ENCODE measurements at places on chromosomes 3 and 15.
A peak's percentile ranks its signal among the peaks of the same experiment; 100 is the strongest.

GRCh38 chr3:30646181-30646876, 39.9 kb downstream of the TGFBR2 start:
- DNase-seq: no peak

DNA sequence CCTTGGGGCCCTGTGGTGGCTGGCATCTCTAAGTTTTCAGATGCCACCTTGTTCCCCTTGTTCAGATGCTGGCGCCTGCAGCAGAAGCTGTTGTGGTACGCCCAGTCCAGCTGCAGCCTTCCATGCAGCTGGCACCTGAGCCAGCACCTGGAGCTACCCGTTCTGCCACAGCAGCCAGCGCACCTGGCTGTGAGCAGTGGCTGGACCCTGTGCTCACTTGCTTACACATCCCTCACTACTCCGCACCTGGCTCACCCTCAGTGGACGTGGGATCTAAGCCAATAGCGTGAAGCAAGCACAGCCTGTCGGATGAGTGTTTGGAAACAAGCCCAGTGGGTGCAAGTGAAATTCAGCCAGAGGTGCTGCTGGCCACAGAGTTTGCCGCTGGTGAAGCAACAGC, 607.5 kb upstream of the BCHE start:
- no peak for DNase-seq

DNA sequence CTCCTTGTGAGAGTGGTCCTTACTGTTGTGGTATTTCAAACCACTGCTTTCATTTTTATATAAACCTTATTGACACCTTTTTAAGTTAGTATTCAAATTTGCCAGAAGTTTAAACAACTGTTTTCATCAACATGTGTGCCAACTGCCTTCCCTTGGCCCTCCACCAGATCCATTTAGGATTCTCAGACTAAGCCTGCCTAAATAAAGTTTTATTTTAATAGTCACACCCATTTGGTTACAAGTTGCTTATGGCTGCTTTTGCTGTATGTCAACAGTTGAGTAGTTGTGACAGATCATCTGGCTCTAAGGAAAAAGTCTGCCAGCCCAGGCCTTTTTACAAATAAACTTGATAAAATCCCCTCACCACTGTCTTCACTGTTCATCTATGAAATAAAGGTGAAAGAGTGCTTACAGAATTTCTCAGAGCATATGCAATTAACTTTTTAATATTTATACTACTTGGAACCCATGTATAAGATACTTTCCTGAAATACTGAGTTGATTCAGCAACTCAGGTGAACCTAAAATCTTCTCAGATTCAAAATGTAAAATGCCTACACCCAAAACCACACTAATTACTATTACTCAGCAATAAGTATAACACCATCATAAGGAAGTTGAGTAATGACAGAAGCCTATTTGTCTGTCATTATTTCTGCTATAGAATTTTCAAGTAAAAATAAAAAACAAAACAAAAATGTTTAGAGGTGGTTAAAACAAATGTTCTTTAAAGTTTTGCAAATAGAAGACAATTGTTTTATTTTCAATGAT, 35.1 kb downstream of the PEAK1 start:
- DNase-seq: no peak

- DNase-seq: no peak
Measured at GRCh38 chr3:4528819-4529600, 35.9 kb downstream of the ITPR1 start.

GRCh38 chr15:60478566-60479360, at the start of gene ICE2:
Gene ICE2, minus strand, starts transcription at chr15:60479142. Its CDS starts 1,165 bp downstream, at chr15:60477977.
- DNase-seq: peak; percentile 70

GRCh38 chr15:83733206-83733605, 79.3 kb downstream of the ADAMTSL3 start:
- no peak for DNase-seq

DNA sequence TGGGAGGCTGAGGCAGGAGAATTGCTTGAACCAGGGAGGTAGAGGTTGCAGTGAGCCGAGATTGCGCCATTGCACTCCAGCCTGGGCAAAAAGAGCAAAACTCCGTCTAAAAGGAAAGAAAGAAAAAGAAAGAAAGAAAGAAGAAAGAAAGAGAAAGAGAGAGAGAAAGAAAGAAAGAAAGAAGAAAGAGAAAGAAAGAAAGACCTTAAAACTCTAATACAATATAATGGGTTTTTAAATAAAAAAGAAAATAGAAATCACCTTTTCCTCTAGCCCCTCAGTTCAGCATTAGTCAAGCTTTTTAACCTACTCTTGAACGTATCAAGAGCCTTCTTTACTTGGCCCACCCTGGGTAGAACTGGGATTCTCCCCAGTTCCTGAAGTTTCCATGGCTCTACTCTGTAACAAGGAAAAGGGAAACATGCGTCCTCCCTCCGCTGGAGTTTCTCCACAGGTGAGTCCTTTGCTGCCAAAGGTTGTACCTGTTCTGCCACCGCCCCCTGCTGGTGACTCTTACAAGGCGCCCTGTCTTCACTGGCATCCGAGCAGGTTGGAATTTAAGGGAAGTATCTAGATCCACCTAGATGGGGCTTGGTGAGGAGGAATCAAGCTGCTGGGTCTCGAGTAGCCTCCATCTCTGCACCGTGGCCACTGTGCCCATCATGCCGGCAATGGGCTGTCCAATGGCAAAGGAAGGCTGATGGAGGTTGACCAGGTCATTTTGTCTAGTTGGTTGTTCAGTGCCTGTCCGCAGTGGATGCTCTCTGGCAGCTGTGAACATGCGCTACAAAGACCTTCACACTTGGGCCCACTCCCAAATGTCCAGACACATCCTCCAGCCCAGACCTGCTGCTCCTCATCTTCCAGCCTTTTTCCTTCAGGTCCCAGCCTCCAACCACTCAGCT, 20.6 kb upstream of the EPHB3 start:
- no peak for DNase-seq

All from DMS 273 treated with DMSO at 0.1 percent for 48 hours (cell line).